ENCODE measurements at places on chromosomes 13 and 19. TPM values are rescaled to one million over a fixed set of nuclear protein-coding genes. Genes with fewer than 3 reads are reported as not detected.

DNA sequence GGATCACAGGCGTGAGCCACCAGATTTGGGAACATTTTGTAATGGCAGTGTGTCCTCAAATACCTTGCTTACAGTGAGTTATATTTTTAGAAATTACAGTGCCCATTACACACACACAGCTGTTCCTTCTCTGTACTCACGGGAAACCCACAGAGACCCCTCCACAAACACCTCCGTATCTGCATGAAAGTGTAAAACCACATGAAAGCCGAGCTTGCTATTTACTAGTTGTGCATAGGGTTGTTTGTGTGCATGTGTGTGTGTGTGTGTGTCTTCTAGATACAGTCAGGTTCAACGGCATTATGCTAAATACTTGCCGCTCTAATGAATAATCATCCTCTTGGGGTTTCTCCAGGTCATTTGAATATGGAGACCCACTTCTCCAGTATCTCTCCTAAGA is 22.3 kb upstream of the LILRA2 start:
- no peak for DNase-seq

- no peak for DNase-seq
Measured at GRCh38 chr19:48158210-48158790, 11.8 kb downstream of the LIG1 start.

NEK3 gene
- 20.0 TPM for polyA plus RNA-seq

GRCh38 chr13:112592647-112593046 is 4.7 kb upstream of the TUBGCP3 start:
- no peak for DNase-seq

- no peak for DNase-seq
Measured at GRCh38 chr19:35442091-35442490, 6.0 kb upstream of the FFAR2 start.
